ENCODE measurements at places on chromosomes 7 and 10.

DNA sequence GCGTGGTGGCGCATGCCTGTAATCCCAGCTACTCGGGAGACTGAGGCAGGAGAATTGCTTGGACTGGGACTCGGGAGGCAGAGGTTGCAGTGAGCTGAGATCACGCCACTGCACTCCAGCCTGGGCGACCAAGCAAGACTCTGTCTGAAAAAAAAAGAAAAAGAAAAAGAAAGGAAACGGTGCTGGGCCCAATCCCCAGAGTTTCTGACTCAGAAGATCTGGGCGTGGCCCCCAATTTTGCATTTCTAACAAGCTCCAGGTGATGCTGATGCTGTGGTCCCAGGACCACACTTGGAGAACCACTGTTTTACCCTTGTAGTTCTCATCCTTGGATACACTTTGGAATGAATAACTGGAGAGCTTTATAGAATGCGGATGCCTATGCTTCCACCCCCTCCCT is 79.0 kb downstream of the C10orf105 start:
- no peak for DNase-seq

DNA sequence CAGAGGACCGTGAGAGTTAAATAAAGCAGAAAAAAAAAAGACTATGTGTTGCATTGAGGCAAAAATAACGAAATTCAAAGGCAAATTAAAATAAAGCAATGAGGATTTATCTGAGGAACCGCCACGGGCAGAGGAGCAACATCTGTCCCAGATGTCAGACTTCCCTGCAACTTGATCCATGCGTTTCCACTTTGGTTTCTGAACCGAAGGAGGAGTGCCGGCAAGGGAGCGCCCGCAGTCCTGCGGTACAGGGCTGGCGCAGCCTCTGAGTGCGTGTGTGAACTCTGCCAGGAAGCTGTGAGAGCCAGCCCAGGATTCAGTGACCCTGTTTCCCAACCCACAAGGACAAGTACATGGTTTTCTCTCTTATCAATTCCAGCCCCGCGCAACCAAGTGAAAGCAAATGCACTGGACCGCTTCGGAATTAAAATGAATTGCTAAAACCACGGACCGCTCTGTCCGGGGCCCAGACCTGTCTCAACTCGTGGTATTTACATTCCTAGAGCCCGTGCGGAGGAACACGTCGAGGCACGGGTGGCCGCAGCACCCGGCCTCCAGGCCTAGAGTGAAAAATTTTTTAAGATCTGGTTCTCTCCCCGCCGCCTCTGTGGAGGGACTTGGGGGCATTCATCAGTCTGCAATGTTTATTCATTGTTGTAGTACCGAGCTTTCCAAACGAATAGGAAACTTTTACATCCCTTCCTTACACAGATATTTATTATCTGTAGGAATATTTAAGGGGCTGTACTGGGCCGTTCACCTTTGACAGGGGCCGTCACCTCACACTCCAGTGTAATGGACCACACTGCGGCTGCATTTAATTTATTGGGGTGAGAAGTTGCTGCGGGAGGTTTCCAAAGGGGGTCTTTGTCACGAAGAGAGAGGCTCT is 291.5 kb upstream of the NFE2L3 start:
- no peak for DNase-seq

GRCh38 chr10:93412801-93413200 is 69.3 kb downstream of the MYOF start:
- DNase-seq, result no peak

- DNase-seq, result no peak
Measured at GRCh38 chr7:142379201-142379885, 121.5 kb upstream of the PRSS58 start.

DNA sequence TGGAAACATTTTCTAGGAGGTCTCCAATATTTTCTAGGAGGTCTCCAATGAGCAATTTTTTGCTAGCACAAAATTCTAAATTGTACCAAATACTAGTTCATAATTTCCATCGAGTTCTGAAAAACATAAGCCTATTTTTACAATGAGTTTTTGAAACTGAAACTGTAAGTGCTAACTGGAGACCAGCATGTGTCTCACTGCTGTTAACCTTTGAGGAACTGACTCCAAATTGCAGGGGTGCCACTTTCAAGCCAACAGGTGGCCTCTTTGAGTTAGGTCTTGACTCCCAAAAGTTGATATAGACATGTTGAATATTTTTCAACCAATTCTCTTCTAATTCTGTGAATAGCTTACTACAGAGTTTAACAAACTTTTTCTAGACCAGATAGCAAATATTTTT is 58.8 kb downstream of the CAV1 start:
- no peak for DNase-seq

- DNase-seq, result no peak
Measured at GRCh38 chr7:19772306-19772705, 1.1 kb downstream of the TMEM196 start.

DNA sequence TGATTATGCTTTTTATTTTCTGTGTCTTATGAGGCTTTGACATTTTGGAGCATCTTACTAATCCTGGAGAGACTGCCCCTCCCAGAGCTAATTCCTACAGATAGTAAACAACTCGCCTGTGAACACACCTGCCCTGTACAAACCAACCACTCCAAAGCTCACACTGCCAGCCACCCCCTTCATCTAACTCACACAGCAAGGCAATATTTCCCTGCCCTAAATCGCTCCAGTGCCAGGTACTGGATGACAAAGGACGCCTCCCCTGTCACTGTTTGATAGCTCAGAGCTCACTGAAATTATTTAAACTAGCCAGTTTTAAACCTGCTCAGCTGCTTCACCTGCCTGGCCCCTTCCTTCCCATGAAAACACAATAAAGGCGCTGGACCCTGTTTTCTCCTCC is 535.1 kb upstream of the CELF2 start:
- DNase-seq, result no peak

DNA sequence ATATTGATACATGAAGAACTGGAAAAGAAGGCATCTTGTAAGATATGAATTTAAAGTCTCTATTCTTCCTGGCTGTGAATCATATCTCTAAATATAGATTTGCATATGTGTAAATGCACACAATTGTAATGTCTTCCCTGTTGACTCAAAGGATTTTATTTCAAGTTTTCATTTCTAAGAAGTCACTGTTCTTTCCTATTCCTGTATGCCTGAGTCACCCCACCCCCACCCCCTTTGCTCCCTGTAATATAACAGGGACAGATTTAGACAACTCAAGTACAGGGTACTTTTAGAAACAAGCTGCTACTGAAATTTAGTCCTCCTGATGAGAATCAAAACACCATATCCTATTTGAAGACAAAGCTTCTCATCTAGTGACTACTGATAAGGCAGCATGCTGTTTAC is 43.0 kb upstream of the HECTD2 start:
- no peak for DNase-seq

Measured in fibroblast of skin of left biceps (primary cell).